ENCODE measurements at places on chromosomes 1 and 21. TPM values are rescaled to one million over a fixed set of nuclear protein-coding genes. Genes with fewer than 3 reads are reported as not detected.

The VAV3 gene
- 113 TPM for total RNA-seq

The S100A10 gene
- total RNA-seq: 156 TPM

The ANKRD65 gene
- 16.0 TPM for total RNA-seq

The CEP350 gene
- total RNA-seq: 79.0 TPM

The SH2D1B gene
- total RNA-seq: 0.33 TPM

The CD34 gene
- total RNA-seq: 80.6 TPM

The TMPRSS2 gene
- 32.1 TPM for total RNA-seq

The RNF186 gene
- total RNA-seq: 4.3 TPM

The NUDT17 gene
- total RNA-seq: 3.3 TPM

The THEM4 gene
- 21.6 TPM for total RNA-seq

The SYT11 gene
- 5.0 TPM for total RNA-seq

The BMP8A gene
- not detected for total RNA-seq

The CR1 gene
- 2.0 TPM for total RNA-seq

GRCh38 chr1:110896090-110896489 is 23.1 kb downstream of the CD53 start:
- DNase-seq: no peak

- DNase-seq: no peak
Measured at GRCh38 chr1:85448358-85448757, 16.6 kb downstream of the DDAH1 start.

- no peak for DNase-seq
Measured at GRCh38 chr1:64196074-64196870, 7.2 kb upstream of the UBE2U start.

DNA sequence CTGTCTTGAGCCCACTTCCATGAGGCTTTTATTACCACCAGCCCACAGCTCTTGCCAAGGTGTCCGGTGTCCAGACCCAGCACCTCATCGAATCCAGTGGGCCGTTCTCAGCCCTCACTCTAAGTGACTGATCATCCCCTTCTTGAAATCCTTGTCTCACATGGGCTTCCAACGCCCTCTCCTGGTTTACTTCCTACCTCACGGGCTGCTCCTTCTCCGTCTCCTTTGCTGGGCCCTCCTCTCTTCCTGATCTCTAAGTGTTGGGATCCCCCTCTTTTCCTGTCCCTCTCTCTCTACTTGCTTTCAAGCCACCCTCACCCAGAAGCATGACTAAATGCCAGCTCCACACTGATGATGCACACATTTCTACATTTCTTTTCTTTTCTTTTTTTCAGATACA is 9.0 kb upstream of the RHBG start:
- no peak for DNase-seq

DNA sequence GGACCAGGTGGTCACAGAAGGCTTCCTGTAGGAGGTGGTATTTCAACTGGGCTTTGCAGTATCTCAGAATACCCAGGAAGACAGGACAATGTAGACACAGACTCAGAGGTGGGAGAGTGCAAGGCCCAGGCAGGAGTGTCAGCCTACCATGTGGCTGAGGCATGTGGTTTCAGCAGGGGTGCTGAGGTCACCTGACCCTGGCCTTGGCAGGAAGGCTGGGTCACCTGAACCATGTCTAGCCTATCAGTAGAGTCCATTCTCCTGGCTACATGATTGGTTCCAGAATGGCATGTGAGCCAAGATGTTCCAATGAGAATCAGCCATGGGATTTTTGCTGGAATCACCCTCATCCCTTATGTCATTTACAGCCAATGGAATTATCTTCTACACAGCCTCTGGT is 169.4 kb downstream of the ACTL8 start:
- DNase-seq: no peak

DNA sequence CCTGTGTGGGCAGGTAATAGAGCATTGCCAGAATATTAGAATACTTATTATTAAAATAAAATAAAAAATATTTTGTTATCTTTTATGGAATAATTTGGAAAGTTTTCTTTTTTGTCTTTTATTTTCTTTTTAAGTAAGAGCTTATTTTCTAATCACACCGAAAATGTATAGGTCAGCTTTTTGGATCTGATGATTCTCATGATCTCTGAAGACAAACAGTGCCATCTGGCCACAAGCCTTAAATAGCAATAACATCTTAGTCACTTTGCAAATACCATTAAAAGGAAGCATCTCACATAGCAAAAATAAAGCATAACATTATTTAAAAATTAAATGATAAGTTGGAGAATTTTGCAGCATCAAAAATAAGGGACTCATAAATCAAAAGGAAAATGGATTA is 213.8 kb downstream of the PLA2G4A start:
- no peak for DNase-seq

- no peak for DNase-seq
Measured at GRCh38 chr1:81305997-81306452, 494.7 kb upstream of the ADGRL2 start.

- no peak for DNase-seq
Measured at GRCh38 chr1:206506405-206507283, 687 bp upstream of the RASSF5 start.

DNA sequence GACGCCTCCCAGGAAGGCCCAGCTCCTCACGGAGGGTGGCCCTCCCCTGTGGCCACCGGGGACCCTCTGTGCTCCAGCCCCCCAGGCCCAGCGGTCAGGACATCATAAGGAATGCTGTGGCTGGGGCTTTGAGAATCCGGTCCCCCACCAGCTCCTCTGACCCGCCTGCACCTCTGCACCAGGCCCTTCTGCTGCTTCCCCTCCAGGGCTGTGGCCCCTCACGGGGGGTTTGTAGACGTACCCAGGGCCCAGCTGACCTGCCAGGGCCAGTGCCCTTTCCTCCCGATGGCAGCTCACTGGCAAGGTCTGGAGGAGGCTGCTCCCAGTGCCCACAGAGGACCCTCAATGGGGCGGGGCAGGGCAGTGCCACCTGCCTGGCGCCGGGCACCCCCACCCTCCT is 103.9 kb upstream of the TTC34 start:
- no peak for DNase-seq

- DNase-seq: no peak
Measured at GRCh38 chr1:172345077-172345476, 75.4 kb upstream of the C1orf105 start.

GRCh38 chr1:201656311-201657032 is 117.5 kb downstream of the NAV1 start:
- no peak for DNase-seq

DNA sequence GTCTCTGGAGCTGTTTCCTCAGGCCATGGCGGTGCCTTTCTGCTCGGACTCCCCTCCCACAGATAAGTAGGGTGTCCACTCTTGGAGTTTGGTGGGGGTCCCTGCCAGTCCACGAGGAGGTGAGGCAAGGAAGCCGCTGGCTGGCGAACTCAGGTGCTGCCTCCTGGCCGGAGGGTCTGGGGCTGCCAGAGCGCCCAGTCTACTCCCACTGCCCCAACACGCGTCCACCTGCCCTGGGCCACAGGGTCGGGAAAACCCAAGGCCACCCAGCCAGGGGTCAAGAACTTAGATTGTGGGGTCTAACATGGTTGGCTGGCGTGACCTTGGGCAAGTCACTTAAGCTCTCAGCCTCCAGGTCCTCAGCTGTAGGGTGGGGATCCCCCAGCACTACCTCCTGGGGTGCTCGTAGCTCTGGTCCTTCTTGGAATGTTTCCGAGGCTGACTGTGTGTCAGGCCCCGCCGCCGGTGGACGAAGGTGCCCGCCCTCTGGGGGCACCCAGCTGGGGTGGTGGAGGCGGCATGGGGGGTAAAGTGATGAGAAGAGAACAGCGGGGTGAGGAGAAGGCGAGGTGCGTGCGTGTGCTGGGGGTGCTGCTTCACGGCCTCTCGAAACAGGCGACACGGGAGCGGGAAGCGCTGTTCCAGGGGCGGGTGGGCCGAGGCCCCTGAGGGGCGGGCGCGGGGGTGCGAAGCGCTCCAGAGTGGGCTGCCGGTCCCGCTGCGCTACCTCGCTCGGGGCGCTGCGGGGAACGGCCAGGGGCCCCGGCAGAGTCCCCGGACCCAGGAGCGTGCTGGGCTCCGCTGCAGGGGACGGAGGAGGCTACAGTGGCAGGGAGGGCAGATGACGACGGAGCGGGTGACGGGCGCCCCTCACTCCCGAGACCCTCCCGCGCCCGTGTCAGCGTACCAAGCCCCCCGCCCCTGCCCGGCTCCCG is 1.2 kb downstream of the SH2D5 start:
- peak; percentile 17 for DNase-seq

GRCh38 chr1:9413877-9414213 is 121.2 kb downstream of the SPSB1 start:
- DNase-seq: no peak

GRCh38 chr1:44316231-44316759 is 38.8 kb downstream of the ERI3 start:
- DNase-seq: no peak

- DNase-seq: no peak
Measured at GRCh38 chr1:24827379-24828135, 82.3 kb downstream of the CLIC4 start.

- no peak for DNase-seq
Measured at GRCh38 chr1:248811514-248812490, 13.9 kb downstream of the SH3BP5L start.

GRCh38 chr1:226737819-226738420 is 1.2 kb downstream of the ITPKB start:
- DNase-seq: peak; percentile 58

- DNase-seq: no peak
Measured at GRCh38 chr1:47919113-47919833, 77.9 kb downstream of the TRABD2B start.

- DNase-seq: no peak
Measured at GRCh38 chr1:180964595-180964994, 51.9 kb downstream of the KIAA1614 start.

DNA sequence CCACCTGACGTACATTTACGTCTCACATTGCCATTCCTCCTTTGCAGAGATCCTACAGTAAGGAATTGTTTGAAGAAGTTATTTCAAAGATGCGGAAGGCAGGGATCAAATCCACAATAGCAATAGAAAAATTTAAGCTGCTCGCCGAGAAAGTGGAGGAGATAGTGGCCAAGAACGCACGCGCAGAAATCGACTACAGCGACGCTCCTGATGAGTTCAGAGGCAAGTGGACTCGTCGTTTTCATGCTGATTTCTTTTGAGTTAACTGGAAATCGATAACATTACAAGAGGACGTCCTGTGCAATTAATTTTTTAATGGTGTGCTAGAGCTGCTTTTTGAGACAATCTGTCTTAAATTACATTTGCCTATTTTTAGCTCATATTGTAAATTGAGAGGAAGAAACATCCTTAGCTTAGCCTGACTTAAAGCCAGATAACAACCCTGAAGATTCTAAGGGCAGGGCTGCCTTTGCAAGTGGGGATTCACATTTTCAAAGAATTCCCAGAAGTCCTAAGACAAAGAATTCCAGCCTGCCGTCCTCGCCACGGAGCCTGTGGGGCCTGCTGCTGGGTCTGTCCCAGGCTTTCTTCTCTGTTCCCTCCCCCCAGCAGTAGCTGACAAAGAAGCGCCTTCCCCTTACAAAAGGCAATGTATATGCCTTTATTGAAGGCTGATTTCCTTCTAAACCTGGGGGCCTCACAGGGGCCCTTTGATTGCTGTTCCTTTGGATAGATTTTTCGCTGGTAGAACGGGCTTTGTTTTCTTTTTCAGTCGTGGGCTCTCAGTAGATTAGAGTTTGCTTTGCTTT is 31.6 kb upstream of the KIF1B start:
- DNase-seq: no peak

DNA sequence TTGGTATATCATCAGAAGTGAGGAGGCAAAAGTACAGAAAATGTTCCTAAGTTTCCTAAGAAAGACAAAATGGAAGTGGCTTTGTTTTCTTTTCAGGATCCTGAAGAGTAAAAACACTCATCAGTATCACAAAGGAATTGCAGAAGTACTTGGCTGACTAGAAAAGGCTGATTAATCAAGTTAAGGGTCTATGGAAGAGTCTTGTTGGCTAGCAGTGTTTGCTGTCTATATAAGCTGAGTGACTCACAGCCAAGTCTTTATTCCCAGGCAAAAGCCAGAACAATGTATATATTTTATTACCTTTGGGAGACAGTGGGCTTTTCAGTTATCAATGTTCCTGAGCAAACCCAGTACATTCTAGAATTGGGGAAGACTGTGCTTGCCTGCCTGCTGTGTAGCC is 777.0 kb downstream of the PLA2G4A start:
- DNase-seq: no peak

DNA sequence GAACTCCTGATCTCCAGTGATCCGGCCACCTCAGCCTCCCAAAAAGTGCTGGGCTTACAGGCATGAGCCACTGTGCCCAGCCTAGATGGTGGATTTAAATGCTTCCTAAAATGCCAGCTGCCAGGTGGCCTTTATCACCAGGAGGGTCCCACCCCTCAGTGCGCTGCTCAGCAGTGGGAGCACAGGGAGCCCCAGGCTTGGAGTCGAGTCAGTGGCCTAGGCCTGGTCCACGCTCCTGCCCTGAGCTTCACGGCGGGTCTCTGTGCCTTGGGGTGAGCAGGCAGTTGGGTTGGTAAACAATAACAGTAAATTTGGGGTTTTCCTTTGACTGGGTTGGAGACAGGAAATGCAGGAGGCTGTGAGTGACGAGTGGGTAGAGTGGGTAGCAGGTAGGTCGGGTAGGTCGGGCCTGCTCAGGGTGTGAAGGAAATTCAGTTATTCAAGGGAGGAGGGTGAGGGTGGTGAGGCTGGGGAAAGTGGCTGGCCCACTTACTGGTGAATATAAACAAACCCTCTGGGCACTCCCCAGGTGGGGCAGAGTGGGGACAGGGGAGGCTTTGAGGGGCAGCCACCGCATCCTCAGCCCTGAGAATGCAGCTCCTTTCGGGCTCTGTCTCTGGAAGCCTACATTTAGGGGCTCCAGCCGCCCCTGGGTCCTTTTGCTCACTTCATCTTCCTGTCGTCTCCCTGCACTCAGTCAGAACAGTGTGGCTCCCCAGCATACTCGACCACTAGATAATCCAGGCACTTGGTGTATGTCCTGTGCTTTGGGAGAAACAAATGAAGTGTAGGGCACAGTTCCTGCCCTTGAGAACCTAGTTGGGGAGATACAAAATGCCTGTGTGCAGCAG is 33.5 kb upstream of the IL19 start:
- DNase-seq: no peak

DNA sequence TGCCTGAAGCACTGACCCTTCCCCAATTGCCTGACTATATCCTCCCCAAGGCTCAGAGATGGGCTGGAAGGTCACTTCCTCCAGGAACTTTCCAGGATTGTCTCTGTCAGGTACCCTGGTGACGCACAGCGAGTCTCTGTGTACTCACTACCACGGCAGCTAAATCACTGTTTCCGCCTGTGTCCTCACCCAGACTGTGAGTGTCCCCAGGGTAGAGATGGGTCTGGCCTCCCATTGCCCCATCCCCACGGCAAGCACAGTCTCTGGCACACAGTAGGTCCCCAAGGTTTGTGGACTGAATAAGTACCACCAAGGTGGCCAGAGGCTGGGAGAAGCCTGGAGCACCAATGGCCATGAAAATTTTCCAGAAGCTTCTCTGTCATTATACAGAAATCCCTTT is 93.8 kb upstream of the RUNX3 start:
- DNase-seq: no peak

GRCh38 chr1:156813750-156814570 is 2.7 kb downstream of the SH2D2A start:
- peak; percentile 61 for DNase-seq
